Thoracic aorta (tissue), 2 donors: ENCODE measurements at places on chromosomes 13 and 19. TPM values are rescaled to one million over a fixed set of nuclear protein-coding genes. Genes with fewer than 3 reads are reported as not detected.
A peak's percentile ranks its signal among the peaks of the same experiment; 100 is the strongest.

GPC5 gene
- total RNA-seq = not detected

TJP3 gene
- total RNA-seq = 0.41 TPM

TMEM145 gene
- total RNA-seq = not detected

ZNF787 gene
- 13.4 TPM for total RNA-seq

DNA sequence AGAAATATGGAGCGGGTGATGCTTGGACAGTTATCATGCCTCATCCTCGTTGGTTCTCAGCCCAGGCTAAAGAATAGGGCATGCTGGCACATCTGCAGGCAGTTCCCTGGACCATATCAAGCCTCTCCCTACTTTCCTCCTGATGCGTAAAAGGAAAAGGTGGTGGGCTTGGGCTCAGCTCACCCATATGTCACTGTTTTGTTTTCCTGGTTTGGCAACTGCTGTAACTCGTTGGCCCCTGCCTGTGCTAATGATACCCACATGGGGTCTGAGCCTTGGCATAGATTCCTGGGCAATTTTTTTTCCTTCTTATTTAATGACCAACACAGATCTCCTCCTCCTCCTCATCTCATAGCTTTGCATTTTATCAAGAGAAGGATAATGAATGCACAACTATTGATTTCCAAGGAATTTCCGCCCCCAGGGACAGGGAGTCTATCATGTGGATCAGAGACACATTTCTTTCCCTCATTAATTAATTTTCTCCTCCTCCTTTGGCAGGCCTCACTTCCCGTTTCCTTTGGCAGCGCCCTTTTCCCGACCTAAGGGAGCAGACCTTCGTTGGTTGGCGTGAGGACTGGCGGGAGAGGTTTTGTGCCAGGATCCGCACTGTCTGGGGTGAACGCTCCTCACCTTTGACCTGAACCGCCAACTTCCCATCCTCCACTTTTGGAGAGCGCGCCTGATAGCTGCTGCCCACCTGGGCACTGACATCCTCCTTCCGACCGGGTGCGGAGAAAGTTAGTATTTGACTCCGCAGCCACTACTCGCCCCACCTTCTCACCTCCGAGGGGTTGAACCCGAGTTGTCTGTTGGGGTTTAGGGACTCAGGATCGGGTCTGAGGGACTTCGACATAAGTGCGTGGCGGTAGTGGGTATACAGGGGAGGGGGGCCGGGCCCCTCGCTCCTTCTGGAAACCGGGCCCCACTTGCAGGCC lies 3.4 kb upstream of the POU4F1 start:
- DNase-seq = no peak
- peaks cover 29% of the 10 kb centered on the region for H3K4me1 ChIP-seq
- H3K27me3 ChIP-seq = peaks cover 36% of the 10 kb centered on the region
- no peak overlapping the region for H3K27ac ChIP-seq

DNA sequence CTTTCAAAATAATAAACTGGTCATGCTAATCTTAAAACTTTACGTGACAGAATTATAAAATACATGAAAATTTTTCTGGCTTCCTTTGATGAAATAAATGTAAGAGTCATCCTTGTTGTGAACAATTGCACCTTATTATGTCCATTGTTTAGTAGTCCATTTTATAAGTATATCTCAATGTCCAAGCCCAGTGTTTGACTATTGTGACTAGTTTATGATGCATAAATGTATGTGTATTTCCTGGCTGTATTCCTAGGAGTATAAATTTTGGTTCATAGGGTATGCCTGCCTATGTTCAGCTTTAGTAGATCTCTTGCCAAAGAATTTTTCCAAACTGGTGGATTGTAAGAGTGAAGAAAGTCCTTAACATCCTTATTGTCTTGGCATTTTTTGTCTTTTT lies 2895.5 kb upstream of the PCDH20 start:
- no peaks in the 10 kb centered on the region for H3K4me1 ChIP-seq
- no peak overlapping the region for H3K27ac ChIP-seq
- H3K36me3 ChIP-seq = no peaks in the 10 kb centered on the region
- no peak for DNase-seq
- H3K27me3 ChIP-seq = no peaks in the 10 kb centered on the region

DNA sequence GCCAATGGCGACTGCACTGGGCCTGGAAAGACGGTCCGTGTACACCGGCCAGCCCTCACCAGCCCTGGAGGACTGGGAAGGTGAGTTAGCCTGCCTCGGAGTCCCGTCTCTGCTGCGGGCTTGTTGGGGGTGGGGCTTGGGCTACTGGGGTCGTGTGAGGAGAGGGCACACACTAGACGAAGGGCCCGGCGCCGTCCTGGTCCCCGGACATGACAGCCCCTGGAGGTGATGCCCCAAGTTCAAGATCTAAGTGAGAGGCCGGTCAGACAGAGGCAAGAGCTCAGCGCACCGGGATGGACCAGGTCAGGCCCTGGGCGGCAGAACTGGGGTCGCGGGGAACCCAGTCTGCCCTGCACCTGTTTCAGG lies 1.6 kb downstream of the CILP2 start:
- no peak overlapping the region for H3K4me3 ChIP-seq
- no peak overlapping the region for H3K27ac ChIP-seq
- H3K27me3 ChIP-seq = no peaks in the 10 kb centered on the region
- DNase-seq = no peak
- peaks cover 4% of the 10 kb centered on the region for H3K4me1 ChIP-seq
- H3K36me3 ChIP-seq = no peaks in the 10 kb centered on the region

DNA sequence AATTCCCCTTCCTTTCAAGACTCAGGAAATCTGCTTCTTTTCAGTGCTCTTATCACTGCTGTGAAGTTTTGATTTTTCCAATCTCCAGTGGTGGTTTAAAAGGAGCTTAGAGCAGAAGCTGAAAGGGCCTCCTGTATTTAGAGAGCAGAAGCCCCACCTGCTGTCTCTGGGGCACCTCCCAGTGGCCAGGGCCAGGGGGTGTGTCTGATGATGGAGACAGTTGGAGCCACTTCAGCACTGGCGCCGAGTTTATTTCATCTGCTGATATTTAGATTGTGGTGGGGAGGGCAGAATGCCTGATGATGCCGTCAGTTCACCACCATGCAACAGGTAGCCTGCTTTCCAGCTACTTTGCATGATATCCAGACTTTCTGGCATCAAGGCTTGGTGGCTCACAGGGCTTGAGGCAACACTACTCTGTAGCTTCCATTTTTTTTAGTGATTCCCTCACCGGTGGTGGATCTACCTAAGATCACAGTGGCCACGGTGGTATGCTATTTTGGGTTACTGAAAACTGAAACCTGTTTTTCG lies 371.9 kb downstream of the KCNRG start:
- DNase-seq = no peak
- H3K27me3 ChIP-seq = no peaks in the 10 kb centered on the region
- peak overlapping the region; percentile 53 for H3K27ac ChIP-seq
- H3K36me3 ChIP-seq = no peaks in the 10 kb centered on the region

GRCh38 chr13:51980908-51981307 lies 30.3 kb downstream of the ATP7B start:
- H3K4me3 ChIP-seq = no peak overlapping the region
- H3K36me3 ChIP-seq = no peaks in the 10 kb centered on the region
- H3K27ac ChIP-seq = no peak overlapping the region
- H3K27me3 ChIP-seq = no peaks in the 10 kb centered on the region

DNA sequence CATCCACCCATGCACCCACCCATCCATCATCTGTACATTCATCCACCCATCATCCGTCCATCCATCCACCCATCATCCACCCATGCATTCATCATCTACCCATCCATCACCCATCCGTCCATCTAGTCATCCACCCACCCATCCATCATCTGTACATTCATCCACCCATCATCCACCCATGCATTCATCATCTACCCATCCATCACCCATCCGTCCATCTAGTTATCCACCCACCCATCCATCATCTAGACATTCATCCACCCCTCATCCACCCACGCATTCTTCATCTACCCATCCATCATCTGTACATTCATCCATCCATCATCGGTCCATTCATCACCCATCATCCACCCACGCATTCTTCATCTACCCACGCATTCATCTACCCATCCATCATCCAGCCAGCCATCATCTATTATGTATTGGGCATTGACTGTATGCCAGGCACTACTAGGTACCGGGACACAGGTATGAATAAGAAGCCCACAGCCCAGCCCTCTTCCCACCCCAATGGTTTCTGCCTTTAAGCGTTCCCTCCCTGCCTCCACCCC lies 16.7 kb upstream of the GALP start:
- no peaks in the 10 kb centered on the region for H3K27me3 ChIP-seq
- H3K36me3 ChIP-seq = peaks cover 23% of the 10 kb centered on the region
- H3K27ac ChIP-seq = no peak overlapping the region
- no peak for DNase-seq

GRCh38 chr13:98208606-98209005 lies 31.5 kb upstream of the RNF113B start:
- no peak overlapping the region for H3K27ac ChIP-seq
- H3K36me3 ChIP-seq = no peaks in the 10 kb centered on the region
- H3K4me1 ChIP-seq = no peaks in the 10 kb centered on the region
- no peaks in the 10 kb centered on the region for H3K27me3 ChIP-seq
- no peak for DNase-seq

GRCh38 chr13:71727042-71727441 lies 140.0 kb downstream of the DACH1 start:
- no peaks in the 10 kb centered on the region for H3K36me3 ChIP-seq
- no peaks in the 10 kb centered on the region for H3K4me1 ChIP-seq
- no peaks in the 10 kb centered on the region for H3K27me3 ChIP-seq
- DNase-seq = no peak

GRCh38 chr19:2282062-2282861 lies at the start of gene PEAK3:
PEAK3 (minus strand) TSS chr19:2282175; CDS start chr19:2280931, 1,244 bp downstream.
- peaks cover 12% of the 10 kb centered on the region for H3K4me1 ChIP-seq
- no peaks in the 10 kb centered on the region for H3K36me3 ChIP-seq
- no peak within 1 kb of the TSS for H3K27ac ChIP-seq
- H3K4me3 ChIP-seq = peak within 1 kb of the TSS; percentile 58
- DNase-seq = no peak
- H3K27me3 ChIP-seq = no peaks in the 10 kb centered on the region

DNA sequence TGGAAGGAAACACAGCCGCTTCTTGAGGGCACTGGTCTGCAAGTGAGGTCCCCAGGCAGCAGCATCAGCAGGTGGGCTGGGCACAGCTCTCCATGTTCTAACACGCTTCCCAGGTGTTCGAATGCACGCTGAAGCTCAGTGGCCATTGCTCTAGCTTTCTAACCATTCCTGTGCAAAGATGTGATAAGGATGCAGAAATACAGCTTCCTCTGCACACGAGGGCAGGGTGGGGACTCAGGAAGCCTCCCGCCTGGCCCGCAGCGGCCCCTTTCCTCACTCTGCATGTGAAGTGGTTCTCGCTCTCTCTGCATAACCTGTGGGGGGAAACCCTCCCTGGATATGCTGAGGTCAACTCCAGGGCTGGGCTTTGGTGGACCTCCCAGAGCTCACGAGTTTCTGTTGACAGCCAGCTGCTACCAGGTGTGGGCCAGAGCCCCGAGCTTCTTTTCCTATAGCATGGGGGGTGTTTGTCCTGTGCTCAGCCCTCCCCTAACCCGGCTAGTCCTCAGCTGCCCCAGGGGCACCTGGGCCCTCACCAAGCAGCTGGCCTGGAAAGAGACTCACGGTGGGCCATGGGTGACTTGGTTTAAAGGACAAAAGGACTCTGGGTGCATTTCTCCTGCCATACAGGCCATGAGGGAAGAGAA lies 168.2 kb downstream of the TEX29 start:
- H3K27ac ChIP-seq = no peak overlapping the region
- no peak for DNase-seq
- H3K36me3 ChIP-seq = no peaks in the 10 kb centered on the region

GRCh38 chr19:2428321-2428690 lies 920 bp upstream of the TIMM13 start:
- H3K36me3 ChIP-seq = peaks cover 11% of the 10 kb centered on the region
- DNase-seq = no peak
- H3K4me3 ChIP-seq = peak overlapping the region; percentile 79
- no peaks in the 10 kb centered on the region for H3K27me3 ChIP-seq
- peaks cover 8% of the 10 kb centered on the region for H3K4me1 ChIP-seq

GRCh38 chr19:3119693-3120380 lies 16.0 kb upstream of the GNA15 start:
- H3K4me1 ChIP-seq = no peaks in the 10 kb centered on the region
- no peak overlapping the region for H3K27ac ChIP-seq

DNA sequence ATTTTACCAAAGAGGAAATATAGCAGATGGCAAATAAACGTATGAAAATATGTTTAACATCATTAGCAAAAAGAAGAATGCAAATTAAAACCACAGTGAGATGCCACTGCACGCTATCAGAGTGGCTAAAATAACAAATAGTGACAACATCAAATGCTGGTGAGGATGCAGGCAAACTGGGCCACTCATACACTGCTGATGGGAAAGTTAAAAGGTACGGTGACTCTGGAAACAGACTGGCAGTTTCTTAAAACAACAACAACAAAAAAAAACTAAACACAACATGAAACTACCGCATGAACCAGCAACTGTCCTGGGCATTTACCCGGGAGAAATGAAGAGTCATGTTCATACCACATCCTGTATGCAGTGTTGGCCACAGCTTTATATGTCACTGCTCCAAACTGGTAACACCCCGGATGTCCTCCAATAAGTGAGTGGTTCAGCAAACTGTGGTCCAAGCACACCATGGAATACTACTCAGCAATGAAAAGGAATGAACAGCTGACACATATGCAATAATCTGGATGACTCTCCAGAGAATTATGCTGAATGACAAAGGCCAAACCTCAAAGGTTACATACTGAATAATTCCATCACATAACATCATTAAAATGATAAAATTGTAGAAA lies 22.3 kb downstream of the EPS15L1 start:
- no peaks in the 10 kb centered on the region for H3K27me3 ChIP-seq
- H3K4me1 ChIP-seq = peaks cover 33% of the 10 kb centered on the region
- H3K36me3 ChIP-seq = no peaks in the 10 kb centered on the region
- no peak overlapping the region for H3K27ac ChIP-seq
- no peak for DNase-seq

DNA sequence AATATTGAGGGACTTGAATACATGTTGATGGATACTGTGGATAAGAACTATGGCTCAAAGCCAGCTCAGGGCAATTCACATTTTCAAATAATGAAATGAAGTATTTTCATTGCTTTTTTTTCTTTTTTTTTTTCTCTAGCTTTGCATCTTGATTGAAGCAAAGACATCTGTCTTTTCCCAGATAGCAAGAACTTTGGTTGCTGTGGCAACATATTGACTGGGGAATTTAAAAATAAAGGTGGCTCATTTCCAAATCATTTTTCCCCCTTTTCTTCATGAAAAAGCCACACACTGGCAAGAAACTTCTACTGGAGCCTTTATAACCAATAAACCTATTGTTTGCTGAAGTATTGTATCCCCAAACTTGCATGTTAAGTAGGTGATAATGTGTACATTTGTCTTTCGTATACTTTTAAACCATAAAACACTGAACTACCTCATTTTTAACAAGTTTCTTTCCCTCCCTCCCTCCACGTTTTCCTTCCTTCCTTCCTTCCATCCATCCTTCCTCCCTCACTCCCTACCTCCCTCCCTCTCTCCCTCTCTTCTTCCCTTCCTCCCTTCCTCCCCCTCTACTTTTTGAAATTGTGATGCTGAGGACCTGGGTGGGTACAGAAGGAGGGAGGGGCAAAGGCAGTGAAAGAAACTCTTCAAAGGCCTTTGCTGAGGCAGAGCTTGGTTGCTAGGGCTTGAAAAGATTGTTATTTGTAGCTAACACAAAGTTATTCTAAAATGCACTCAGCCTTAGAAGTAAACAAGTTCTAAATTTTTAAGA lies 343.5 kb upstream of the SPRY2 start:
- no peaks in the 10 kb centered on the region for H3K36me3 ChIP-seq
- H3K4me3 ChIP-seq = no peak overlapping the region
- no peak for DNase-seq
- no peaks in the 10 kb centered on the region for H3K4me1 ChIP-seq
- no peak overlapping the region for H3K27ac ChIP-seq
- H3K27me3 ChIP-seq = no peaks in the 10 kb centered on the region

- peak overlapping the region; percentile 95 for H3K4me3 ChIP-seq
- H3K36me3 ChIP-seq = peaks cover 2% of the 10 kb centered on the region
- H3K27ac ChIP-seq = peak overlapping the region; percentile 94
- no peaks in the 10 kb centered on the region for H3K27me3 ChIP-seq
- no peak for DNase-seq
- peaks cover 48% of the 10 kb centered on the region for H3K4me1 ChIP-seq
Observed at GRCh38 chr19:1133471-1133929, 29.7 kb downstream of the GPX4 start.
